NCI-H1436 (cell line): ENCODE measurements at places on chromosomes 12 and 14.

DNA sequence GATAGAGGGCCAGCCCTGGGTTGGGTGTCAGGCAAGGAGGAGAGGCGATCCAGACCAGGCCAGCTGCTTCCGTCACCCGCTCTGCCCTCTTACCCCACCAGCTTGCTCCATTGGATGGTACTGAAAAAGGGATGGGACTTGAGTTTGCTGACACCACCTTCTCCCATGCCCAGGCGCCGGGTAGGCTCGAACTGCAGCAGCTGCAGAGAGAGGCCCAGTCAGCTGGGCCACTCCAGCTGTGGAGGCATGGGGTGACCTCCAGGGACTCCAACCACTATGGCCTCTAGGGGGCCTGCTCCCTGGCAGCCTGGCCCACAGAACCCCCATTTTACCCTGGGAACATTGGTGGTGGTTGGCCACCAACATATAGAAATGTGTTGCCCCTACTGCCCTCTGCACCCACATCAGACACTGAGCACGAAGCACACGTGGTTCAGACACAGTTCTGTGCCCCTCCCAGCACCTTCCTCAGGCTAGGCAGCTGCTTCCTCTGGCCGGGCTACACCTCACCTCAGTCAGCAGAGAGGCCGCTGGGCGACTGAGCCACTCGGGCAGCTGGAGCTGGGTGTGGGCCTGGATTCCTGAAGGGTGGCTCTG, 16.0 kb downstream of the RPS6KL1 start:
- no peak for DNase-seq

DNA sequence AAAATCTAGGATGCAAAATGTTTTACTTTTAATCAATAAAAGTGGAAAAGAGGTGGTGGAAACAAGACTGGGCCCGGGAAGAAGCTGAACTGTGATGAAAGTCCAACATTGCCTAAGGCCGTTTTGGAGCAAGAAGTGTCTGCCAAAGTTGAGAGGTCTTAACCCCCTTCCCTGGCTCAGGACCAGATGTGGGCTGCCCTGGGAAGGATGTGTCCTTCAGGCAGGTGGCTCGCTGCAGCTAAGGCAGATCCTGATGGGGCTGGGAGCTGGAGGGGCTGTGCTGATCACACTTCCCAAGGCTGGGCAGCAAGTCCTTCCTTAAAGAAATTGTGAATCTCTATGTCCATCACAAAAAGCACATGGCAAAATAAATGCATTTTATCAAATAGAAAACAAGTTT, 581.6 kb downstream of the GALC start:
- no peak for DNase-seq

DNA sequence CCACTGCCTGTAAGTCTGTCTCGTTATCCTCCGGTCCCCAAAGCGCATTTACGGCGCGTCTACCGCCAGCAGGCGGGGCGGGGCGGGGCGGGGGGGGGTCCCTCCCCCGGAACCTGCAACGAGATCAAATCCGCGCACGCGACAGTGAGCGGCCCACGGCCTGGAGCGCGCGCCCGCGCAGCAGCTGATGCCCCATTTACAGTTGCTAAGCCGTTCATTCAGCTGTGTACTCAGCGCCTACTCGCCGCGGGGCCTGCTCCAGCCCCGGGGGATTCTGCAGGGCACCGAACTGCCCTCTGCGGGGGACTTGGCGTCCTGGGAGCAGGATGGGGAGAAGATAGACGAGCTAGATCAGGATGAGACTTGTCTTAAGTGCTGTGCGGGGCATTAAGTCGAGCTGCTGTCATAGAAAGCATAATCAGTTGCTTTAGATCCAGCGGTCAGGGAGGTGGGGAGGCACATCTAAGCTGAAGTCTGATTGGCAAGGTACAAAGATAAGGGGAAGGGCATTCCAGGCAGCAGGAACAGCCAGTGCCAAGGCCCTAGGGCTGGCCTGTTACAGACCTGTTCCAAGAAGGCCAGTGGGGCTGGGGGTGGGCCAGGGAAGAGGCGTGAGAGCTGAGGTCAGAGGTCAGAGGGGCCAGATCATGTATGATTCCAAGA, 1.4 kb upstream of the CCDC85C start:
- peak; percentile 74 for DNase-seq

- DNase-seq: no peak
Observed at GRCh38 chr14:50910495-50911420, 33.5 kb downstream of the PYGL start.

- no peak for DNase-seq
Observed at GRCh38 chr12:47158792-47159191, 79.0 kb upstream of the AMIGO2 start.

DNA sequence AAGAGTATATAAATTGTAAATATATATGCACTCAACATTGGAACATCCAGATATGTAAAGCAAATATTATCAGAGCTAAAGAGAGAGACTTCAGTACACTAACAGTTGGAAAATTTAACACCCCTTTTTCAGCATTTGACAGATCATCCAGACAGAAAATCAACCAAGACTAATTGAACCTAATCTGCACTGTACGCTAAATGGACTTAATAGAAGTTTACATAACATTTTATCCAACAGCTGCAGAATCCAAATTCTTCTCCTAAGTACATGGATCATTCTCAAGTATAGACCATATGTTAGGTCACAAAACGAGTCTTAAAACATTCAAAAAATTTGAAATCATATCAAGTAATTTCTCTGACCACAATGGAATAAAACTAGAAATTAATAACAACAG, 229.1 kb upstream of the CLEC14A start:
- no peak for DNase-seq

GRCh38 chr12:41344776-41345470, 156.8 kb downstream of the PDZRN4 start:
- DNase-seq: no peak

DNA sequence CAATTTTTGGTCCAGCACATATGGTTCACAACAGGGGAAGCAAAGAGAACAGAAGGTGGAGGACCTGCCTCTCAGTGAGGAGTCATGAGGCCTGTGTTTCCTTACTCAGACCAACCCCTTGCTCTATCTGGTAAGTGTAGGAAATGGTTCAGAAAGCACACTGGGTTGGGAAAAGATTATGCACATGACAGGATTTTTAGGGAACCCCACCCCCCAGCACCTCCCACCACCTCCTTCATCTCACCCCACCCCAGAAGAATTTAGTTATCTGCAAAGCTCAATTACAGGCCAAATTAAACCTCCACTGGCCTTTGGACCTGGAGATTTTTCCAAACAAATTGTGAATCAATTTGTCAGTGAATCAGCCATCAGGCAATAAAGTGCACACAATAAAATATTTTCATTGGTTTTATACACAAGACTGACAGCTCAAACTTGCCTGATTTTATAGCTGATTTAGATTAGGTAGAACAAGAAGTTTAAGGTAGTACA, 132.8 kb downstream of the DACT1 start:
- DNase-seq: no peak

GRCh38 chr12:103924761-103925641, 5.2 kb upstream of the HSP90B1 start:
- DNase-seq: no peak

- DNase-seq: no peak
Observed at GRCh38 chr14:36222952-36223468, 46.5 kb upstream of the PTCSC3 start.

GRCh38 chr12:88677464-88677863, 97.2 kb upstream of the KITLG start:
- DNase-seq: no peak

DNA sequence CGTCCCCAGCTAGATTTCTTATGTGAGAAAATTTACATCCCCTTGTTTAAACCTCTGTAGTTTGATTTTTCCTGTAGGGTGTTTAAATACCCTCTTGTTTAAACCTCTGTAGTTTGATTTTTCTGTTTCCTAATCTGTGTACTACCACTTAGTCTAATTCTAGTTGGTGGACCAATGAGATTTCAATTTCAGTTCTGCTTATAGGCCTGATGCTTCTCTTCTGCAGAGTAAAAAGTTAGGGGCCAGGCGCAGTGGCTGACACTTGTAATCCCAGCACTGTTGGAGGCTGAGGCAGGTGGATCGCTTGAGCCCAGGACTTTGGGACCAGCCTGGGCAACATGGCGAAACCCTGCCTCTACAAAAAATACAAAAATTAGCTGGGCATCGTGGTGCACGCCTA, 11.5 kb downstream of the UBC start:
- DNase-seq: no peak

DNA sequence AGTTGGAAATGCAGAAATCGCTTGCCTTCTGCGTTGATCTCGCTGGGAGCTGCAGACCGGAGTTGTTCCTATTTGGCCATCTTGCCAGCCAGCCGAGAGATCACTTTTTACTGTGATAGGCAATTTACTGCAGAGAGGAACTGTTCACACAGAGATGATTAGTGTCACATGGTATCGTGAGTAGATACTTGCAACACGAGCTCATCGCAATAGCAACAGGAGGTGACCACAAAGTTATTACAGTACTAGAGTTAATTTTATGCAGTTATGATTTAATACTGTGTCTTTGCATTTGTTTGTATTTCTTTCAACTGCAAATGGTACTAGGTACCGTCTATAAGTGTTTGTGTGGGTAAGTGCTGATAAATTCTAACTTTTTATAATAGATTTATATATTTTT, 27.8 kb downstream of the NOPCHAP1 start:
- no peak for DNase-seq

- no peak for DNase-seq
Observed at GRCh38 chr12:96862326-96862725, 44.7 kb upstream of the NEDD1 start.

- no peak for DNase-seq
Observed at GRCh38 chr12:118356809-118357256, 15.9 kb downstream of the TAOK3 start.

DNA sequence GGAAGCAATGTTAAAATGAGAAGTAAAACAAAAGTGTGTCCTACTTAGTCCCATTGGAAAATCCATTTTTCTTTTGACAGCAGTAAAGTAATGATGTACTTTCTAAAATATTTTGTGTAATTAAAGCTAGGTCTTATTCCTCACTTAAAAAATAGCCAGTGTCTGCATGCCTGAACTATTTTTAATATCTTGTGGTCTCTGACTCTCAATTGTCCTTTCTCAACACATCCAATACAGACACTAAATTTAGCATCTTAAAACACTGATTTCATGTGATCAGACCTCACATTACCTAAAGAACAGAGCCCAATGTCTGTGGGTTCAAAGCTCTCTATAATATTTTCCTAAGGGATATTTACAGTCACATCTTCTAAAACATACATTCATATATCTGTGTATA, 108.0 kb downstream of the DERA start:
- DNase-seq: no peak

DNA sequence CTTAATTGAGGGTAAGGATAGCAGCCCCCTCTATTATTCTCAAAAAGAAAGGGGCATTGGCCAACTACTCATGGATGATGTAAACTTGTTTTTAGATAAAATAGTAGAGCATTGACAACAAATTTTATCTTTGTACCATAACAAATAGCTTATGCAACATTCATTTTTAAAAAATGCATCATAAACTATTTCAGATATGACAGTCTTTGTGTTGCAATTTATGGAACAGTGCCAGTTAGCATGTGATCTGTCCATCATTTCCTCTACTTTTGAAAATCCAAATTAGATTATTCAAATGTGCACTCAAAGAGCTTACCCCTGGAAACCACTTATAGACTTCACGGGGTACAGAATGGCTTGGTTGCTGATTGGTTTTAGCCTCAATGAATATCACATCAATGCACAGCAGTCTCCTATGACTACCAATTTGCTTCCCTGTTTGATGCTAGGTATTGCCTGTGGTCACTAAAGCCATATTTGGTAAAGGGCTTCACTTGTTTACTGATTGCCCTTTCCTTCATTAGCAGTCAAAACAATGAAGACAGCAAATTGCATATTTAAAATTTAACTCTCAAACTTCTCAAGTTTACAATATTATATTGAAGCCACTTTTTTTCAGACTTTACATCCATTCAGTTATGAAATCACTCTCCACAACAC, 274.9 kb upstream of the MGAT4C start:
- no peak for DNase-seq

- DNase-seq: no peak
Observed at GRCh38 chr12:11823043-11823442, 173.6 kb downstream of the ETV6 start.

GRCh38 chr12:79420146-79420618, 270.6 kb downstream of the PAWR start:
- DNase-seq: no peak

DNA sequence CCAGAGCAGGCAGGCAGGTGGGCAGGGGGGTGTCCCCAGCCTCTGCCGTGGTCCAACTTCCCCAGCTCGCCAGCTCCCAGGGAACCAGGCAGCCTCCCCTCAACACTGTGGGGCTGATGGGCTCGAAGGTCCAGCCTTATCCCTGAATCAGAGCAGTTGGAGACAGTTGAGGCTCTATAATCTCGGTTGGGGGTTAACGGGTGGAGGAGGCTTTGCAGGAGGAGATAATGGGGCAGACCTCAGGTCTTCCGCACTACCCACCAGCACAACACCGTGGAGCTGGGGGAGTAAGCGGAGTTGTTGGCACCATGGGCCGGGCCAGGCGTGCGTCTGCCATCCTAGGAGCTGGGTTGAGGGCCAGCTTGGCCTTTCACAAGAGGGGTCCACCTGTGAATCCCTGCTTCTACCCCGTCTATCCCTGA, 13.9 kb upstream of the HDAC7 start:
- DNase-seq: no peak

- DNase-seq: peak; percentile 73
Observed at GRCh38 chr12:124687917-124688316, 120.5 kb upstream of the NCOR2 start.

GRCh38 chr14:65738339-65738738, 325.8 kb downstream of the FUT8 start:
- DNase-seq: no peak

DNA sequence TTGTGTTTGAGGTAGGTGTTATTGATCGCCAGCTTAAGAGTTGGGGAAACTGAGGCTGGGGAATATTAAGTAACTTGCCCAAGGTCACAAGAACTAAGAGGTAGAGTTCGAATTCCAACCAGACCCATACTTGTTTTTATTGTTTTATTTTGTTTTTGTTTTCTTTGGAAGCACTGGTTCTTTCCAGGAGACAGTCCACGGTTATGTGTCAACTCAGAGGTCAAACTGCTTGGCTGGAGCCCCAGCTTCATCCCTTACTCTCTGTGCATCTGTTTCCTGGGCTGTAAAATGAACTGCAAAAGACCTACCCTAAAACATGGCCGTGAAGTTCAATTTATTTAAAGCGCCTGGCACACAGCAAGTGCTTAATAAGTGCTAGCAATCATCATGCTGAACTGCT, 74.4 kb upstream of the MAP1LC3B2 start:
- no peak for DNase-seq

DNA sequence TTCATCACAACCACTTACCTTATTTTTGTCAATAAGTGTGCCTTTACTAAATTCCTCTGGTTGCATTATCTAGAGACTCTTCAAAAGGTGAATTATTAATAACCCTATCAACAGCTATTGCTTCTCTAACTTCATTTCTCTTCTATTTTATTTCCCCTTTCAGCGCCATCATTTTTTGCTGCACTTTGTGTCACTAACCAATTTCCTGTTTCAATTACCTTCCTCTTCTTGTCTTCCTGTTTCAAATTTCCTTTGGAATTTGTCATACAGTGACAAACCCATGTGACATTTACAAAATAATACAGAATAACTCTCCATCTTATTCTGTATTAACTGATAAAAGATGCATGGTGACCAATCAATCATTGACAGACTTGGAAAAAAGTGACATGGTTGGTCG, 12.2 kb upstream of the CLEC2A start:
- DNase-seq: no peak

- peak; percentile 30 for DNase-seq
Observed at GRCh38 chr12:30985814-30986452, 59.4 kb downstream of the TSPAN11 start.

- no peak for DNase-seq
Observed at GRCh38 chr12:104354868-104355570, 51.5 kb downstream of the EID3 start.
